SHP77 (cell line): ENCODE measurements at places on chromosomes 7 and 10.
A peak's percentile ranks its signal among the peaks of the same experiment; 100 is the strongest.

GRCh38 chr10:72087969-72088888, at the start of gene SPOCK2:
SPOCK2 (minus strand) TSS chr10:72088551; CDS start chr10:72088328, 223 bp downstream.
- no peak for DNase-seq

- no peak for DNase-seq
Observed at GRCh38 chr10:28686835-28687682, 9.7 kb downstream of the BAMBI start.

- no peak for DNase-seq
Observed at GRCh38 chr10:102783568-102783967, 39.8 kb downstream of the WBP1L start.

- DNase-seq = no peak
Observed at GRCh38 chr10:11285171-11285570, 267.5 kb downstream of the CELF2 start.

DNA sequence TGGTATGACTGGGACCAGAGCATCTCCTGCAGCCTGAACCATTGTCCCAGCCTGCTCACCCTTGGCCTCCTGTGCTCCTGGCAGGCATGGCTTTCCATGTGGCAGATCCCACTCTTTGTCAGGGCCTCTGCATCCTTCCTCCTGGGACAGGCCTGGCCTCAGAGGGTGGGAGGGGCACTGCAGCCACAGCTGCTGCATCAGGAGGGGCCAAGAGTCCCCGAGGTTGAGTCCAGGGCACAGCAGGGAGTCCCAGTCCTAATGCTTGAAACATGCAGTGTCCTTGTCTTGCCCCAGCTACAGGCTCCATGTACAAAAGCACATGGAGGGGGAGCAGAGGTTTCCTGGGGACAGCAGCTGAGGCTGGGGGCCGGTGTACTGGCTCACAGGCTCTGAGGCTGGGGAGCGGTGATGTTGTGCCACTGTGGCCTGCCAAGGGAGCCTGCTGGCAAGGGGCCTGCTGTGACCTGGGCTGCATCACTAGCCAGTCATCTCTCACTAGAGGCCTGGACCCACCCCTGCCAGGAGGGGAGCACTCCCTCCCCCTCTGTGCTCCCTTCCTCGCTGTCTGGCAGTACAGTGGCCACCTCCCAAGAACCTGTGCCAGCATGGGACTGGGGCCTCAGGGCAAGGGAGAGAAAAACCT, 144.8 kb downstream of the ZNF248 start:
- no peak for DNase-seq

- no peak for DNase-seq
Observed at GRCh38 chr7:134856091-134856490, 76.7 kb downstream of the CALD1 start.

DNA sequence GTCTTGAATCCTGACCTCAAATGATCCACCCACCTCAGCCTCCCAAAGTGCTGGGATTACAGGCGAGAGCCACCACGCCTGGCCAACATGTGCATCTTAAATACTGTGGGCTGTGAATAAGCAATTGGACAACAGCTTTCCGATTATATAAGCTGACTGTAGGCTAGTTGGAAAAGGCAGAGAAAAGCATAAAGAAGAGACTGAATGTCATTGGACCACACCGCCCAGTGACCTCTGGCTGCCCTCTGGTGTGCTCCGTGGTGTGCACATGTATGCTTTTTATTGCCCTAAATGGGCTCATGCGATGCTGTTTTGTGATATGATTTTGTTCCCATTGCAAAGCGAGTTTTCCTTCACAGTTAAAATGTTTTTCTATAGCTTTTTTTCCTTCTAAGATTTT, 15.4 kb upstream of the CSGALNACT2 start:
- no peak for DNase-seq

- DNase-seq = peak; percentile 95
Observed at GRCh38 chr10:3172446-3173170, at the start of gene PITRM1. PITRM1 (minus strand) TSS chr10:3172782; CDS start chr10:3172772, 10 bp downstream.

- no peak for DNase-seq
Observed at GRCh38 chr10:90342480-90342879, 515.4 kb downstream of the HTR7 start.

- DNase-seq = no peak
Observed at GRCh38 chr10:120584786-120585185, 127.8 kb downstream of the PLPP4 start.

DNA sequence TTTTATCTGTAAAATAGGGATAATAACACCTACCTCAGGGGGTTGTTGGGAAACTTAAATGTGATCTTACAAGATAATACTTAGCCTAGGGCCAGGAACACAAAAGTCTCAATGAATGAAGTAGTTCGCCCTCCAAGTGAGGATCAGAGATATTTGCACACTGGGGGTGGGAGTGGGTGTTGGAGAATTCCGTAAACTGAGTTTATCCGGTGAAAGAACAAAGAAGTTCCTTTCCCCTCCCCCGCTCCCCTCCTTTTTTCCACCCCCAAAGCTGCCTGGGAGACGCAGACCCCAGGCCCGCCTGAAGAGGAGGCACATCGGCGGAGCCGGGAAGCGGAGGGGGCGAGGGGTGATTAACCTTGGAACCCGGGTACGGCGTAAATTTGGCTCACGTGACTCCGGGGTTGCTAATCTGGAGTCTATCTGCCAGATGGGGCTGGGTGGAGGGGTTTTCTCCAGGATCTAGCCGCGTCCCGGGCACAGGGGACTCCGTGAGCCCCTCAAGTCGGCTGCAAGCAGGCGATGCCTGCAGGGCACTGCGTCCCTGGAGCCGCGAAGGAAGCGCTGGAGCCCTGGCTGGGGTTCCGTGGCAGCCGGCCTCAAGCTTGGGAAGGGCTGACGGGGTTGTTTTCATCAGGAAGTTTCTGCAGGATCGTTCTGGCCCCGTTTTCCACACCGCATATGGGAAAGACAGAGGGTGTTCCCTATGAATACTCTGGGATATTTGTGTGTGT, 1.4 kb upstream of the PODXL start:
- no peak for DNase-seq

DNA sequence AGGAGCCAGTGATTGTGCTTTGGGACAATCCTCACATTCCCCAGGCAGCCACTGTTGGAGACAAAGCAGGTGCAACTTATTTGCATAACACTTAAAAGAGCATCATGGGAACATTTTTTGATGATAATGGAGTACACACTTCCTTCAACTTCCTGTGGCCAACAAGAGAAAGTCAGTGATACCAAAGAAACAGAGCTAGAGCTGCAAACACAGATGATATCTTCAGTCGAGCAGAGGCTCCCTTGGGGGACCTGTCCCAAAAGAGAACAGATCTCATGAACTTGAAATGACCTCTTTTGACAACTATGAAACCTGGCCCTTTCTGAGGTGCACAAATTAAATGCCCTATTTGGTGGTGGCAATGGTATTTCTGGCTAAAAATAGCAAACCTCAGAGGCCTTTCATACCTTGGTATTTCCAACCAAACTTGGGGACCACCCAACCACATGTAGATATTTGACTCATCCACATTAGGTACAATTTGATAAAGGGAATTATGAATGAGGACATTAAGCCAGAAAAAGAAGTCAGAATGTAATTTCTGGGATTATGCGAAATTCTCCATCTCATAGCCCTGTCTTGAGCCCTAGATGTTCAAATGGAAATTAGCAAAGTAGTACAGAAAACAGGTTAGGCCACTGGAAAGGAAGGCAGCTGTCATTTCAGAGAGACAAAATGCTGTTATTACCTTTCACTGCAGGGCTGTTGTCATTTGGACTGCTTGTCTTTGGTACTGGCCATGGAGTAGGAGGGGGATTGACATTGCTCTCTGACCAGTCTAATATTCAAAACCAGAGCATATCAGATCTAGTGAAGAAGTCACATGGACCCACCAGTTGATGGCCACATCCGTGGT, 146.2 kb downstream of the ICA1 start:
- no peak for DNase-seq
